ENCODE measurements at places on chromosomes 7 and 10.

DNA sequence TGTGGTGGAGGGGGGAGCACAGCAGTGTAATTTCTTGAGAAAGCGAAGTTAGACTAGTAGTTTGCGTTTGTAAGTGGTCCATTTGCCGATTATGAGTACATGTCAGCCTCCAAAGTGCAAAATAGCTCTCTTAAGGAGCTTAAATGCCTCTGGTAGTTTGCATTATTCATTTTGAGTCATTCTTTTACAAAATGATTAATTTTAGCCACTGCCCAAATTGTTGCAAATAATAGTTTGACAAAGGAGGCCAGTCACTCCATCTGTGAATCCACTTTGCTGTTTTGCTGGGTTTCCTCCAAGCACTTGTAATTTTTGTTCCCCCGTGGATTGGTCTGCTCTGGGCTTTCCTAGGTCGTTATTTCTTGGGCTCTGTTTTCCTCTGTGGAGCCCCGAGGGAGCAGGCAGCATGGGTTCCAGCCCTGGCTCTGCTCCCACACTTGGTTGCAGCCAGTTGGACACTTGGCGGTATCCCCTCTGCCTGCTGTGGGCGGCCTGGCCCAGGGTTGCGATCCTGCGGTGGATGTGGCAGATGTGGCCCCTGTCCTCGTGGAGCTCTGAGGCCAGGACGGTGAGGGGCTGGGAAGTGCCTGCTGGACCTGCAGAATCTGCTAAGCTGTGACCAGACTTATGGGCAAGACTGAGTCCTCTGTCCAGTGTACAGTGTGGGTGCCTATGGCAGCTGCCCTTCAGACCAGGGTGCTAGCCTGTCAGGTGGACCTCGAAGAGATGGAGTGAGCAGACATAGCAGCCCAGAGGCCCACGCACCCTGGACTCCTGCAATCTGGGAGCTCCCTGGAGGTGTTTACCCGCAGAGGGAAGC lies 129.1 kb upstream of the BTBD16 start:
- no peak for DNase-seq

GRCh38 chr7:41436139-41436538 lies 266.8 kb downstream of the INHBA start:
- no peak for DNase-seq

DNA sequence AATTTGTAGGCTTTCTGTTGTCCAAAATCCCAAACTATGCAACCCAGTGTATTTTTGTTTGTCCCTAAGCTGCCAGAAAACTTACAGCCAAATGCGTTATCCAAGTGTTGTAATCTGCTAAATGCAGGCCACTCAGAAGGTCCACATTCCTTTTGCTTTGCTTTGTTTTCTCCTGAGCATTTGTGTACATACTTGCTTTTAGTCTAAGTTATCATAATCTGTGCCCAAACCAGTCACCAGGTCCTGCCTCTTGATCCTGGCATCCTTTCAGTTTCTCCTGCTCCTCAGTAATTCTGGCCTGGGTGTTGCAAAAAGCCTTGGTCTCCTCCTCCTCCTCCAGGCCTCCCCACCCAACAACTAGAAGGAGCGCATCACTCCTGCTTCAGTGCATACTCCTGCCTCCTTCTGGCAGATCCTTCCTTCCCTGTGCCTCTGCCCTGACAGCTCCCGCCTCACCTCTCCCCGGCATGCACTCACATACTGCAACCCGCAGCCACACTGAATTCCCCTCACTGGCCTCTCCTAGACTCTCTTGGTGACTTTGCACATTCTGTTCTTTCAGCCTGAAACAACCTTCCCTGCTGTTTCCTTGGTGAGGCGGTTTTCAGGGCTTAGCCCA lies 2.3 kb downstream of the DENND2A start:
- no peak for DNase-seq

GRCh38 chr10:48463318-48464003 lies 141.4 kb downstream of the ARHGAP22 start:
- peak; percentile 33 for DNase-seq

GRCh38 chr10:133166828-133167692 lies 7.0 kb downstream of the KNDC1 start:
- no peak for DNase-seq

DNA sequence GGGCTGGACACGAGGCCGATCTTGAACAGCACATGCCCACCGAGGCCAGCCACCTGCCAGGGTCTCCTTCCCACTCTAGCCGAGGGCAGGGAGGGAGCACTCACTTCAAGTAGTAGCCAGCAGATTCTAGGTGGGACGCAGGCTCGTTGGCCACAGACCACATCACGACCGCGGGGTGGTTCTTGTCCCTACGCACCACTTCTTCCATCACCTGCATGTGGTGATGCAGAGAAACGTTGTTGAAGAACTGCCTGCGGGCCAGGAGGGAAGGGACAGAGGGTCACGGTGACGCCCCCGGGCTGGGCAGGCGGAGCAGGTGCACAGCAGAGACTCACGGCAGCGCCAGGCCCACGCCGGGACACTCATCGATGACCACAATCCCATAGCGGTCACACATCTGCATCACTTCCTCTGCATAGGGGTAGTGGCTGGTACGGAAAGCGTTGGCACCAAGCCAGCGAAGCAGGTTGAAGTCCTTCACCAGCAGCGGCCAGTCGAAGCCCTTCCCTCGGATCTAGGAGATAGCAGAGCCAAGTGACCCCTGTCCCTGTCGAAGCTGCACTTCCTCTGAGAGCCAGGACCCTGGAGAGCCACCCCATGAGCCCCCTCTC lies 7.7 kb downstream of the GUSB start:
- no peak for DNase-seq
